CD4-positive, alpha-beta T cell treated with Interleukin-15 for 1 hour (primary cell): ENCODE measurements at places on chromosomes 7 and 10.

GRCh38 chr10:12042409-12042796, 206 bp downstream of the UPF2 start:
- peak; percentile 39 for DNase-seq

DNA sequence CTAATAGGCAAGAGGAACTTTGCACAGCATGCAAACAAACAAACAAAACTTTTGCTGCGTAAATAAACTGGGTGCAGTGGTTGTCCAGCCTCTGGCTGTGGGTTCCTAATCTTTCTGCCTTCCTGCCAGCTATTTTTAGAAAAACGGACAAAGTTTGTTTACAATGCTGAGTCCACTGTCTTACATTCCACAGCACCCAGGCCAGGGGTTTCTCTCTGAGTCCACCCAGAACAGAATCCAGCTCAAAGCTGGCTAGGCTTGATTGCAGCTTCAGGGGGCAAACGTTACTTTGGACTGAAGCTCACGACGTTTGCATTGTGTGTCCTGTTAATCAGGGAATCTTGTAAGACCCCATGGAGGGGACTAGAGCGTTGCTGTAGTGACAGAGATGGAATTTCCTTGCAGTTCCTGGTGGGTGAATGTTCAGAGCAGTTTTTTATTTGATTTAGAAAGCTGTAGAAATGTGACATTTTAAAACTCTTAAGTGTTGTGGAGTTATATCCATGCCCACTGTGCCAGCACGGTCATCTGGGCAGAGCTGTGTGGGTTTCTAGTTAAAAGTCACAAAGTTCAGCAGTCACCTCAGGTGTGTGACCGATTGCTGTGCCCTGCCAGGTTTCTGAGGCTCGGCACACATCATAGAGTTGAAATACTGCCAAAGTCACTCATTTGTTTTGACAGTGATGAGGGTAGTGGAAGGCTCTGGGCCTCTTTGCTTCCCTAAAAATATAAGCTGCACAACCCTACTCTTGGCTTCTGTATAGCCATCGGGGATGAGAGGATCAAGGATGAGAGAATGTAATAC, 247.0 kb downstream of the STK31 start:
- DNase-seq: no peak

DNA sequence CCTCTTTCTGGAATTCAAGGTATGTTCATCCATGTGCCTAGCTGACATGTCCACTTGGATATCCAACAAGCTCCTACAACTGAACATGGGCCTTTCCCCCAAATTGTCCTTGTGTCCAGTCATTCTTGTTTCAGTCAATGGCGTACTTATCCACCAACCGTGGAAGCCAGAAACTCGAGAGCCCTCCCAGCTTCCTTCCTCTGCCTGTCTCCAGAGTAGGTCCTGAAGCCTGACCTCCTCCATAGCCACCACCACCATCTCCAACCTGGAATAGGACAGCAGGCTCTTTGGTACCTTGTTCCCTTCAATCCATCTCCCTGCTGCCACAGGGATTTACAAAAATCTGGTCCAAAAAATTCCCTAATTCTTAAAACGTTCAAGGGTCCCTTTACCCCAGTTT, 305.1 kb downstream of the RPS24 start:
- DNase-seq: no peak

GRCh38 chr7:6231184-6231583, 41.2 kb downstream of the CYTH3 start:
- DNase-seq: no peak

DNA sequence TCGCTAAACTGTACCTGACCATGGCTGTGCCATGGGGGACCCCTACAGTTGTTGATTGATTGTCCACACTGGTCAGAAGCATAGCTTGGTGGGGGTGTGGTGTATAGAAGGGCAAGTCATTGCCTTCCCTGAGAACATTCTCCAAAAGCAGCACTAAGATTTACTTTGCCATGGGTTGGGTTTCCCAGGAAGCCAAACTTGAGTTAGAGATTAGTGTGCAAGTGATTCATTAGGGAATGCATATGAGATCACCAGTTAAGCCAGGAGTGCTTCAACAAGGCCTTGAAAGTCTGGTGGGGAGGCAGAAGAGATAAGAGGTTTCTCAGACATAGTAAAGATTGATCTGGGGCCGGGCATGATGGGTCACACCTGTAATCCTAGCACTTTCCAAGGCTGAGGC, 21.4 kb upstream of the TPST1 start:
- DNase-seq: no peak

GRCh38 chr10:45118929-45119328, 118.2 kb downstream of the ZNF22 start:
- no peak for DNase-seq

DNA sequence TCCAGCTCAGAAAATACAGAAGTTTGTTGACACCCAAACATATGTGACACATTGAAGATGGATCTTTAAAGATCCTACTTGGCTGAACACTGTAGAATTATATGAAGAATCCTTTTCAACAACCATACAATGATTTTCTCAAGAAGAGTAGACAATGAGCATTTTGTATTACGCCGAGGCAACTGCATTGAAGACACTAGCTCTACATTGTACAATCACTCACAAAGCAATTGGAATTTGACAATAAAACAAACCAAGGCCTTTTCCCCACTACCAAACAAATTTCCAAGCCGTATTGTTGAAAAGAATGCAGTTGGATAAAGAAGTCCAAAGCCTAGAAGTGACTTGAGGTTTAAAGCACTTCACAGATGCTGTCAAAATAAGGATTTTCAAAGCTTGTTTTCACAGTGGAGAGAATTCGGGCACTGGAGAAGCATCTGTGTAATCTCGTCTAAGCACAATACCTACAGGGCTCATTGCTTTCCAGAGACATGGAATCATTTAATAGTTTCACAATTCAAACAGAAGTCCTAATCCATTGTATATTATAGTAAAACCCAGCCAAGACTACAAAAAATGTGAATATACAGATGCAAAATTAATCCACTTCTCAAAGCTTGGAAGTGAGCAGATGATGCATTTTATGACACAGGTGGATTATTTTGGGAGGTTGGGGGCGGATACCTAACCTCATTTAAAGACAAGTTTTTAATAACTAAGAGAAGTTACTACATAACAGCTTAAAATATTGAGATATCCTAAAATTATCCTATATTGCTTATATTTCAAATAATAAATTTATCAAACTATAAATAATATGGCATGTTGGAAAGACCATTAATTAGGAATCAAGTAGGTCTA, 78.6 kb downstream of the SORCS1 start:
- DNase-seq: no peak

DNA sequence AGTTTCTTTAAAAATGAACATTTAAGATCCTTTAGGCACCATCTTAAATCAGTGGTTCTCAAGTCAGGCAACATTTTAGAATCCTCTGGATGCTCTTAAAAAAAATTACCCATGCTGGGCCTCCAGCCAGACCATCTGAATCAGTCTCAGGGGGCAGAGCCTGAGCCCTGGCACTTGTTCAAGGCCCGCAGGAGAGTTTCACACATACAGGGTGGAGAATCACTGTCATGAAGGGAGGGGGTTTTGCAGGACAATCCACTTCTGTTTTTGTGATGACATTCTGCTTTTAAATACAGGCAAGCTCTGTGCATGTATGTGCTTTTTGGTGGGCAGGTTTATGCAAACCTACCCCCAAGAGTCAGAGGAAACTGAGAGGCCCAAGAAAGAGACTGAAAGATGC, 268.6 kb downstream of the SEC23IP start:
- DNase-seq: no peak

DNA sequence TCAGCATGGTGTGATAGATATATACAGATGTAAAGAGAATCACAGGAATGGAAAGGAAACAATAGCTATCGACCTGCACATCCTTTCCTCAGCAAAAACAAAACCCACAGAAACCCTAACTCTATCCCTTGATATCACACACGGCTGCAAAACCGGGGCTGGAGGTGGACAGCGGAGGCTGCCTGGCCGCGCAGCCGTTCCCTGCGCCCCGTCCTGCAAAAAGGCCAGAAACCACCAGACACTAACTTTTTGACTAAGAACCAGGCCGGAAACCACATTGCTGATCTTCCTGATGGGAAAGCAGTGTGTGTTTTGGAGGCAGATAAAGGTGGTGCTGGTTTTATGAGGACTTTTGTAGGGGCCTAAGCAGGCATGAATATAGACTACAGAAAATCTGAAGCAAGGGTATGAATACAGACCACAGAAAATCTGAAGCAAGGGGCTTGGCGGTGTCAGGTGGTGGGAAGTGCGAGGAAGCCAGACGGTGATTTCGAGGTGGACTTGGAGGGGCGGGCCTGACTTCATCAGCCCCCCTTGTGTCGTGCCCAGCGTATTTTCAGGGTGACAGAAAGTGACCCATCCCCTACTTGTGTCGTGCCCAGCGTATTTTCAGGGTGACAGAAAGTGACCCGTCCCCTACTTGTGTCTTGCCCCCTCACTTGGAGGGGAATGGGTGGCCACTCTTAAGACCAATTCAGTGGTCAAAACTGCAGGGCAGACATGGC, 123.3 kb downstream of the WDR37 start:
- no peak for DNase-seq

DNA sequence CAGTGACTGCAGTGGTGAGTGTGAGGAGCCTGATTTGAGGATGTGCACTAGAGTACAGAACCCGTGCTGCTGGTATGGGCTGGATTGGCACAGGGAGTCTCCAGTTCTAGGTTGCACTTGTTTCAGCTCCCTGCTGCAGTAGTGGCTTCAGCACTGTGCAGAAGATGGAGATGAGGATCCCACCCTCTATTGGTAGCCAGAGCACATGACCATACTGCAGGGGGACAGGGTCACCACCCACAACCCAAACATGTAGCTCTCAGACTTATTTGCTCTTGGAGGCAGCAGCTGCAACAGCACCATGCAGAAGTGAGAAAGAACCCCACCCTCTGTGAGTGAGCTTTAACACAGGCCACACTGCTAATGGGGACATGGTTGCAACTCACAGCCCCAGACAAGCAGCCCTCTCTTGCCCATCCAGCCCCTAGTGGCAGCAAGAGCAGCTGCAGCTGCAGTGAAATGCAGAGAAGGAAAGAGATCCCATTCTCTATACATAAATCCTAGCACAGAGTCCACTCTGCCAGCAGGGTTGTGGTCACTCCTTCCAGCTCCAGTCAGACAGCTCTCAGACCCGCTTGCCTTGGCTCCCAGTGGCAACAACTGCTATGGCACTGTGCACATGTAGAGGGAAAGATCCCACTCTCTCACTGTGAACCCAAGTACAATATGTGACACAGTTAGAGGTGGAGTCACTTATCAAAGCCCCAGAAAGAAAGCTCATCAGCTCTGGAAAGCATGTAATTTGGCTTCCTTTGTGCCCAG, 51.4 kb upstream of the SCIN start:
- DNase-seq: no peak

DNA sequence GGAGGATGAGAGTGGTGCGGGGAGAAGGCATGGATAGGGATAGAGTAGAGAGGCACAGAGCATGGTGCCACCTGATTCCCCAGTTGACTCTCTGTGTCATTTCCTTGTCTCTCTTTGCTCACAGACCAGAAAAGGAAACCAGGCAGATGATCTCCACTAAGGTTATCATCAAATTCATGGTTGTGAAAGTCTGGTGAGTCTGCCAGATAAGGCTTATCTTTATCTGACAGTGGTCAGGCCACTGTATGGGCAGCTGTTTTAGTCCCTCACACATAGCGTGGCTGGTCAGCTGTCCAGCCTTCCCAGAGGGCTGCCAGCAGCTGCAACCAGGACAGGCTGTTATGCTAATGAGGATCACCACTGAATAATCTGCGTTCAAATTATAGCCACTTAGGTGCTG, 99.0 kb downstream of the ADRA2A start:
- DNase-seq: no peak

GRCh38 chr7:732094-732541, 5.0 kb upstream of the PRKAR1B start:
- no peak for DNase-seq

- DNase-seq: no peak
Observed at GRCh38 chr10:42491001-42491592, 147.3 kb downstream of the ZNF33B start.

DNA sequence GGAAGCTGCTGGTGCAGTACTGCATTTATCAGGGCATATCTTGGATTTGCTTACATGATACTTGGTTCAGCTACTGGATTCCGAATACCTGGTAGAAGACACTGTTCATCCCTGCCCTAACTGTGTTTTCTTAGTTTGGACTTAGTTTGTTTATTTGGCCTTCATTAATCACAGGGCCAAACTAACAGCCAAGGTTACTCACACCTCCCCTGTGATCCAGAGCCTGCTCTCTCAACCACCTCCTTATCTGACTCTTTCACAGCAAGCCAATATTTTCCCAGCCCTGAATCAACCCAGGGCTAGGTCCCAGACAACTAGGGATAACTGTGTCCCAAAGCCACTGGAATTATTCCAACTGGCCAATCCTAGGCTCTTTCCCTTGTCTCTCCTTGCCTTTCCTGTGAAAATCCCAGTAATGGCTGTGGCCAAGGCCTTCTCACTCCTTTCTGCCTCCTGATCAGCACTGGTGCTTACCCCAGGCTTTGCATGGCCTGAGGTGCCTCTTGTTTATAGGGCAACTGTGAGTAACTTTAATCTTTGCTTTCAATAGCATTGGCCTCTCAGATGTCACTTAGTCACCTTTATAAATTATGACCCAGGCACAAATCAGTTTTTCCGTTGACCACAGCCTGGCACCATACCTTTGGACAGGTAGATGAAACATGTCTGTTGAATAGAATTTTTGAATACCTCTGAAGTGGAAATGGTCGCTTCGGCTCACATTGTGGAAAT, 9.3 kb upstream of the JCAD start:
- DNase-seq: no peak

DNA sequence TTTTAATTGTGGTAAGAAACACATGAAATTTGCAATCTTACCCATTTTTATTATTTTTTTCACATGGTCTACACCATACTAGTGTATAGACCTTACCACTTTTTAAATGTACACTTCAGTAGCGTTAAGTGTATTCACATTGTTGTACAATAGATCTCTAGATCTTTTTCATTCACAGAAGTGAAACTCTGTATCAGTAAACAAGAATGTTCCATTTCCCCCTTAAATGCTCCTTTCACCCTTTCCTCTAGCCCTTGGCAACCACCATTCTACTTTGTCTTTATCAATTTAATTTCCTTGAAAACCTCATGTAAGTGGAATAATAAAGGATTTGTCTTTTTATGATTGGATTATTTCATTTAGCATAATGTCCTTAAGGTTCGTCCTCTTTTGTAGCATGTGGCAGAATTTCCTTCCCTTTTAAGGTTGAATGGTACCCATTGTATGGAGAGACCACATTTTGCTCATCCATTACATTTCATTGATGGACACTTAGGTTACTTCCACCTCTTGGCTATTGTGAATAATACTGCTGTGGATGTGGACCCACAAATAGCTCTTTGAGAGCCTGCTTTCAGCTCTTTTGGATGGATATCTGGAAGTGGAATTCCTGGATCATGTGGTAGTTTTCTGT, 45.7 kb downstream of the SNX10 start:
- DNase-seq: no peak

GRCh38 chr10:43210556-43210955, 56.3 kb downstream of the RASGEF1A start:
- peak; percentile 11 for DNase-seq
